Urothelium cell line (cell line): ENCODE measurements at places on chromosomes 6 and 20.

- DNase-seq: no peak
Measured at GRCh38 chr6:157927011-157927410, 54.7 kb upstream of the SYNJ2 start.

DNA sequence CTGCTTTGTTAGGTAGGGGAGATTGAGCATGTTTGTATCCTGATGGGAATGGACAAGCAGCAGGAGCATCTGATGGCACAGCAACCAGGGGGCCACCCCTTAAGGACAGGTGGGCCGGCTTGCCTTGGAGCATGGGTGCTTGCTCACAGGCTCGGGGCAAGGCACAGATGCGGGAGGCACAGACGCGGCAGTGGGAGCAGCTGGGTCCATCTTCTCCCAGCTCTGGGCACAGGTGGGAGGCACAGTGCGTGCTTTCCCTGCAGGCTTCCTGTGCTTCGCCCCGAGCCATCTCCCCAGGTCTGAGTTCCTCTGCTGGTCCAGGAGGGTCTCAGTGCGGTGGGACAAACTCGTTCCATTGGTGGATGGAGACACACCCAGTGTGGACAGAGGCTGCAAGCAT lies 73.6 kb upstream of the BHLHE23 start:
- no peak for DNase-seq

GRCh38 chr6:11650025-11650696 lies 112.6 kb downstream of the TMEM170B start:
- DNase-seq: peak; percentile 57

GRCh38 chr20:4469910-4470309 lies 251.8 kb upstream of the PRND start:
- DNase-seq: no peak

- no peak for DNase-seq
Measured at GRCh38 chr6:39330476-39330875, 8.0 kb upstream of the KCNK16 start.
